ENCODE measurements at places on chromosomes 5 and 9.

DNA sequence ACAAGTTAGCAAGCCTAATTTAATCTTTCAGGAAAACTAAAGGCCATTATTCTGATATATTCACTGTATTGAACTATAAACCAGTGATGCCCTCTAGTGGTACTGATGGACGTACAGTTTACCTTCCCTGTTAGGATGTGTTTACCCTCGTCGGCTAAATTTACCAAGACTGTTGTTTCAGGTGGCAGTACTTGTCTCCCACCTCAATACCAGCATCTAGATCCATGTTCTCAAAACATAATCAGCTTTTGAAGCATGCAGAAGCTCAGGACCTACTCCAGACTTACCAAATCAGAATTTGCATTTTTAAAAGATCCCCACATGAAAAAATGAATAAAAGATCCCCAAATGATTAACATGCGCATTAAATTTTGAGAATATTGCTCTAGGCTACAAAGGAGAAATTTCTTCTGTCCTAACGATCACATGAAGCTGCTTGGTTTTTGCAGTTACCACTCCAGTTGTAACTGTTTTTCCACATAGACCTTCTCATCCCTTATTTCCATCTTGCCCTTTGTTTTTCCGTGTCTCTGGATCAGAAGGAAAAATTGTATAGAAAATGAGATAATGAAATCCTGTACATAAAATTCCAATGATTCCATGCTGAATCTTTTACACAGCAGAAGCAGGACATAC is 3.2 kb upstream of the BAAT start:
- DNase-seq = peak; percentile 62

GRCh38 chr9:137534256-137535119 is 15.7 kb downstream of the PNPLA7 start:
- DNase-seq = peak; percentile 35

GRCh38 chr5:156640691-156641241 is 209.3 kb upstream of the PPP1R2B start:
- no peak for DNase-seq

GRCh38 chr5:134545070-134545868 is 19.8 kb downstream of the JADE2 start:
- DNase-seq = no peak

DNA sequence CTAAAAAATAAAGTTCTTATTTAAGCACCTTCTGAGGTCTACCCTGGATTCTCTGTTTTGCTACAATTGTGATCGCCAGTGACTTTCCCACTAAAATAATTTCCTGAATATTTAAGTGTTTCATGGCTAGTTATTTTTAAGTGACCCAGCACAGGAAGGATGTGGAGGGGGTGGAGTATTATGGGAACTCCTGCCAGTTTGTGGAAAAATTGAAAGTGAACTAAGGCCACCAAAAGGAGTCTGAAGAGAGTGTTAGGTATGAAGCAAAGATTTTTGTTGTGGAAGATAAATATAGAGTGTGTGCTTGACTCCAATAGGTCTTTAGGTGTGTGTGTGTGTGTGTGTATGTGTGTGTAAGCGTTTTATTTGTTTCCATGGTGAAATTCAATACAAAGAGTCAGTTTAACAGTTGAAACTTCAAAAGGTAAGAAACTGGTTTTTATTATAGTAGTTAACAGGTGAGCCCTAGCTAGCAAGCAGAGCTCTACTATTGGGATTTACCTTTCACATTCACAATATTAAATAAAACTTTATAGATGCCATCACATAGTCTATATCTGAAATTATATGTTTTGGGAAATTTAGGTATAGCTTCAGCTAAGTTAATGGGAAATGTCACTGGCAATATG is 25.6 kb downstream of the RASGRF2 start:
- no peak for DNase-seq

GRCh38 chr9:34428325-34428958 is 29.9 kb downstream of the FAM219A start:
- peak; percentile 50 for DNase-seq

DNA sequence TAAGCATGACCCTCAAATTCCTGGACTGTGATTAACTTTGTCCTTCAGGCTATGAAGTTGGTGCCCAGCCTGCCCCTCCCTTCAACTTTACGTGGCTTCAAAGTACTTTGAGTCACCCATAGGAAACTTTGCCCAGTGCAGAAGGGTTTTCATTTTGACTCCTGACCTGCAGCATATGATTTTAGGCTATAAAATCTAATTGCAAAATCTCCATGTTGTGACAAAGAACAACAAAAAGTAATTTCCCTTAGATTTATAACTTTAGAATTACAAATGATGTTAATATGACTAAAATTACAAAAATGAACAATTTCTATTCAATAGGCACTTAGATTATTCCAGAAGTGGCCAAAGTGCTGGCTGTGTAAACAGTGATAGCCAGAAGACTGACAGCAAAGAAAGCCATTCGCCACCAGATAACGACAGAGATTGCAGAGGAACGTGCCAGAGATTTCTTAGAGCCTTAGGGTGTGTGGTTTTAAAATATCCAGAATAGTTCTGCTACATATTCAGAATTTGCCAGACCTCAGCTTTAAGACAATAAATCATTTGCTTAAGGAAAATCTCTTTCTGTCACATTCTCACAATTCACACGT is 197.4 kb downstream of the SEMA5A start:
- DNase-seq = no peak

- no peak for DNase-seq
Observed at GRCh38 chr9:11417782-11418181, 805.0 kb upstream of the PTPRD start.

GRCh38 chr9:26768145-26768544 is 124.5 kb downstream of the CAAP1 start:
- no peak for DNase-seq

DNA sequence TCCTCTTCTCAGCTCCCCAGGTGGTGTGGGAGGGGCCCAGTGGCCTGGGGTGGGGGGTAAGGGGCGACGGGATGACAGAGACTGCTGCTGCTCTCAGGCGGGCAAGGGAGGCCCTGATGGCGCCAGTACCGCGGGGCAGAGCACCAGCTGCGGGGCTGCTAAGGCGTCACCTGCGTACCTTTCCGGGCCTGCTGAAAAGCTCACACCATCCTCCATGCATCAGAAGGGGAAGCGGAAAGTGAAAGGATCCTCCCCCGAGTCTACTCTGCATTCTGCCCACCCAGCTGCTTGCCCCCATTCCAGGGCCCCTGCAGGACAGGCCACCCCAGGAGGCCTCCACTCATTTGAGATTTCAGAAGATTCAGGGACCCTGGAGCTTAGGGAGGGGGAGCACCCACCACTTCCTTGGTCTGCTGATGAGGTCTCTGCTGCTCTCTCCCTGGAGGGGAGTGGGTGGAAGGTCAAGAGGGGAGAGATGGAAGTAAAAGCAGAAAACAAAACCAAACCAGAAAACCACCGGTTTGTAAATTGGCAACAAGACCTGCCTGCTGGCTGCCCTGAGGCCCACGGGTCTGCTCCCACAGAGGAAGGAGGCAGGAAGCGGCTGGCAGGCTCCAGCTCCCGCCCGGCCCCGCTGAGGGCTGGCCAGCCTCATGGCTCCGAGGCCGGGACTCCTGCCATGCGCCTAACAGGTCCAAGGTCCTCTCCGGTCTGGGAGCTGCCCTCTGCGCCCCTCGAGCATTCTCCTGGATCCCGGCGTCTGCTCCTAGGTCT is 33.6 kb downstream of the PRRT1B start:
- DNase-seq = no peak

DNA sequence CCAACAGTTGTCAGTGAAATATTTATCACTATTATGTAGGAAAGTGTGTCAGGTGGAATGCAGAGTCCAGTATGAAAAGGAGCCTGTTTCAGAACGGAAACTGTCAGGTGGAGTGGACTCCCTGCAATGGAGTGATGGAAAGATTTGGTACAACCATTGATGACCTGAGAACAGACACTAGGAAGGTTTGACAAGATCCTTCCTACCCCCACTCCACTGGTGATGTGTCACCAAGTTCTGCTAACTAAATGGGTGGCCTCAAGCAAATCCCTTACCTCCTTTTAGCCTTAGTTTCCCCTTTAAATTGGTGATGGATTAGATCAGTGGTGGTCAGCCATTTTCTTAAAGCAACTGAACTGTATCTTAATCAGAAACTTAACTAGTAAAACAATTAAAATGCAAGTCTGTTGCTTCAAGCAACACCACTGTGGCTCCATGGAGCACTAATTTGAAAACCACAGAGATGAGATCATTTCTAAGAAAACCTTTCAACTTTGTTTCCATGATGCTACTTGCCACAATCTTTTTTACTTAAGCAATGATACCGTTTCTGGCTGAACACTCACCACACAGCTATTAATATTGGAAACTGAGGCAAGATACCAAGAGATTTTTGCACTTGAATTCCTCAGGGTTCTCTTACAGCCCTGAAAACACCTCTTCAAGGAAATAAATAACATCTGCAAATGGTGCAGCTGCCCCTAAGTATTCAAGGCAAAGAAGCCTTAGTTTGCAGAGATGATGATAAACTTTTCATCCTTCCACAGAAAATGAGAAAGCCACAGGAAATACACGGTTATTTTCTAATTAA is 140.6 kb downstream of the ERCC6L2 start:
- DNase-seq = no peak

GRCh38 chr5:78615697-78616096 is 32.9 kb downstream of the LHFPL2 start:
- DNase-seq = no peak

DNA sequence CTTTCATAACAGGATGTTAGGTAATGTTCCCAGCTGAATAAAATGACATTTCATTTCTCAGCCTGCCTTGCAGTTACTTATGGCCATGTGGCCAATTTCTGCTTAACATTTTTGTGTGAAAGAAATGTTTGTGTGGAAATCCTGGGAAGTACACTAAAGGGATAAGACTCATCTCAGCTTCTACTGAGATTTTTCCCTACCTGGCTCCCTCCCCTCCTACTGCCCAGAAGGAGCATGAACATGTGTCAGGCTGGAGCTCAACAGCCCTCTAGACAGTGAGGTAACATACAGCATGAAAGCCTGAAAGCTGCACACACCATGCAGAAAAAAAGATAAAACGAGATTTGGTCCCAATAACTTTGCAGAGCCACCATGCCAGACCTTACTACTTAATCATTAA is 288.4 kb upstream of the COX7C start:
- no peak for DNase-seq

GRCh38 chr5:149024943-149025342 is 37.9 kb downstream of the SH3TC2 start:
- DNase-seq = no peak

GRCh38 chr9:69023650-69024049 is 9.7 kb upstream of the PRKACG start:
- no peak for DNase-seq

DNA sequence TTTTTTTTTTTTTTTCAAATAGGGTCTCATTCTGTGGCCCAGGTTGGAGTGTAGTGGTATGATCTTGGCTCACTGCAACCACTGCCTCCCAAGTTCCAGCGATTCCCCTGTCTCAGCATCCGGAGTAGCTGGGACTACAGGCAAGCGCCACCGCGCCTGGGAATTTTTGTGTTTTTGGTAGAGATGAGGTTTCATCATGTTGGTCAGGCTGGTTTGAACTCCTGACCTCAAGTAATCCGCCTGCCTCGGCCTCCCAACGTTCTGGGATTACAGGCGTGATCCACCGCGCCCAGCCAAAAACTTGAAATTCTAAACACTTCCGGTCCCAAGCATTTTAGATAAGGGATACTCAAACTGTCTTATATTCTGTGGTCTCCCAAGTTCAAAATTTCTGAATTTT is 718.9 kb upstream of the MEF2C start:
- no peak for DNase-seq

DNA sequence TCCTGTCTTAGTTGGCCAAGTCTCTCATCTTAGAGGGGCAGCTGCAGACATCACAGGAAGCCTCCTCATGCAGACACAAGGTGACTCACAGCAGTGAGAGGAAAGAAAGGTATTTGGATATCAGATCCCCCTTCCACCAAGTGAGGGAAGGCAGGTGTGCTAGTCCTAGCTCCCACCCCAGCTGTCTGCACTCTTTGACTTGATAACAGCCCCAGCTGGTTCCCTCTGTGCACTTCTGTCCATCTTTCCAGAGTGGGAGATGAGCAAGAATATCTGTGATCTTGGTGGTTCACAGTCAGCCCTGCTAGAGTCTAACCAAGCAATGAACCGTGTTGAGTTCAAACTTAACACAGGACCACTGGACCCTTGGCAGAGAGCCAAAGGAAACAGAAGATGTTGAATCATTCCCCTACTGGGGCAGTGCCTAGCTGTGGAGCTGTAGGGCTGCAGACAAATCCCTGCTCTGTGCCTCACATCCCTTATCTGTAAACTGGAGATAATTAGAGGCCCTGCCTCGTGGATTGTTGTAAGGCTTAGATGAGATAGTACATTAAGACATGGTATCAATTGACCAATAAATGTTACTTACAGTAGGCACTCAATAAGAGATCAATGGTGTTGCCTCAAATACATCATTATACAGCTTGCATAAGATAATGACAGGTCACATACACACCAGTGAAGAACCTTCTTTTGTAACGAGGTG is 39.1 kb downstream of the SH3RF2 start:
- no peak for DNase-seq

- no peak for DNase-seq
Observed at GRCh38 chr9:128246471-128246870, 29.3 kb downstream of the GOLGA2 start.

DNA sequence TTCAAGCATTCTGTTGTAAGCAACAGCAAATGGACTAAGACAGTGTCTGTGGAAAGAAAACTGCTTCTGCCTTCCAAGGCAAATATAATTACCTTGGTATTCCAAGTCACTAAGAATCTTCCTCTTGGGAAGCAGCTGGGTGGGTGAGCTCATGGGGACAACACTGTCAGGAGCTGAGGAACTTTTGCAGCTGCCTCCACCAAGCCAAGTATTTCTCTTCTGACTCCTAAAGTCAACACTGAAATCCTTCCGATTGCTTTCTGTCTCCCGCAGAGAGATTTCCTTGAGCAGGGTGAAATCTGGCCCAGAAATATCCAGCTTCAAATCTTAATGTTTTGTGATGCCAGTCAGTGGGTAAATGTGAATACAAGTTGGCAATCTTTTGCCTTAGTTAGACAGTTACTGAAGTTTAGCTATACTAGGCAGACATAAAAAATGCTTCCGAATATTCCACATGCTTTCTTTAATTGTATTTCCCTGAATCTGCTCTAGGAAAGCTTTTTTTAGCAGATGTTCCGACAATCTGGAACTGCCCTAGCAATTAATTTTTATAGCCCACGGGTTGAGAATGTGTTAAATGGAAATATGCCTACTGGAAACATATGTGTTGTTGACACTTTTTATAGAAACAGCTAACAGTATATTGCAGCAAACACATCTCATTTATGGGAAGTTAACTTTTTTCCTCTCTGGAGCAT is 369.9 kb upstream of the DAB2 start:
- no peak for DNase-seq

- DNase-seq = no peak
Observed at GRCh38 chr9:108483676-108484075, 372.1 kb downstream of the ACTL7B start.

- DNase-seq = no peak
Observed at GRCh38 chr9:81989700-81990099, 1.1 kb downstream of the SPATA31D1 start.

DNA sequence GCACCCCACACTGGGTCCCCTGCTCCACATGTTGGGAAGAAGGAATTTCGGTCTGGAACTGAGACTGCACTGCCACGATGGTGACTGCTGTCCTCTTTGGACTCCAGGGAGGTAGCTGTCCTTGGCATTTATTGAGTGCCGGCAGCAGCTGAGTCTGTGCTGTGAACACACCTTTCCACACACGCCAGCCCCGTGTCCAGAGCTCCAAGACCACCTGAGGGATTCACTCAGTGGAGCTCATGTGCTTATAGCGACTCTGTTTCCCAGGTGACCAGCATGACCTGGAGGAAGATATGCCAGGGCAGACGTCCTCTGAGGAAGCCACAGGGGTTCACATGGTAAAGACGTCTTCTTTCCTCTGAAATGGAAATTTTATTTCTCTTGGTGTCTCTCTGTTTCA is 33.2 kb upstream of the FLT4 start:
- no peak for DNase-seq

GRCh38 chr5:1089621-1090040 is 22.2 kb downstream of the SLC12A7 start:
- DNase-seq = no peak
